WTC11 (cell line): ENCODE measurements at places on chromosomes 4 and X.

- peak; percentile 19 for DNase-seq
Measured at GRCh38 chrX:118178450-118178849, 61.8 kb upstream of the KLHL13 start.

DNA sequence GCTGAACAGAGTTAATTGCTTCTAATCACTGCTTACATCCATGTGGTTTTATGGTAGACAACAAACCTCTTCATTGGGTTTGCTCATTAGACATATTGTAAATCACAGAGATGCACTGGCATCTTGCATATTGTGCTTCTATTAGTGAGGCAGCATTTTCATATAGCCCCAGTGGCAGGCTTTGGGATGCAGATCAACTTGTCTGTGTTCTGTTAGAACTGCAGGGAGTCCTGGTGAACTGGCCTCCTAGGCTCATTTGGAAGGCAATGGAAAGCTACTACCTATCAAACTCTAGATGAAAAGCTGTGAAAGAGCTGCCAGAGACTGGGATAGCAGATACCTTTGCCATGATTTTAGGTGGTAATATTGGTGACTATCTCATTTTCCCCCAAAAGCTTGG, 108.8 kb downstream of the NAA11 start:
- peak; percentile 20 for DNase-seq

DNA sequence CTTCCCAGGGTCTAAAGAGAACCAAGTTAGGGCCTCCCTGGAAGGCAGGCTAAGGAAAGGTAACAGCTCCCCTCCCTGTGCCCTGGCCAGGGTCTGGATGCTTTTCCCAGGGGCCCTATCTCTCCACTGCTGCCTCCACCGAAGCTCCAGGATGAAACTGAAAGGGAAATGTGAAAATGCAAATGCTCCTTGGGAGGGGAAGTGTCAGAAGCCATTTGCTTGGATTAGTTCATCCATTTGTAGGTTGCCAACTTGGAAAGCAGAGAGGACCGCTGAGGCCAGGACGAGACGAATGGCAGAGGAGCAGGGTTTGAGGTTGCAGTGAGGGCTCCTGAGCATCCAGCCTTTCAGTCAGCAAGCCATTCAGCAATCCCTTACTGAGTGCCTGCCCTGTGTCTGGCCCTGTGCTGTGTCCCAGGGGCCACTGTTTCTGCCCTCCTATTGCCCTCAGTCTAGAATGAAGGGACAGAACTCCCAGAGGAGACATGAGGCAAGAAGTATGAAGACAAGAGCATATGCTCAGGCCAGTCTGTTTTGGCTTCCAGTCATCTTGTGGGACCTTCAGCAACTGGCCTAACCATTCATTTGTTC, 45.9 kb upstream of the PGRMC1 start:
- DNase-seq, result no peak

DNA sequence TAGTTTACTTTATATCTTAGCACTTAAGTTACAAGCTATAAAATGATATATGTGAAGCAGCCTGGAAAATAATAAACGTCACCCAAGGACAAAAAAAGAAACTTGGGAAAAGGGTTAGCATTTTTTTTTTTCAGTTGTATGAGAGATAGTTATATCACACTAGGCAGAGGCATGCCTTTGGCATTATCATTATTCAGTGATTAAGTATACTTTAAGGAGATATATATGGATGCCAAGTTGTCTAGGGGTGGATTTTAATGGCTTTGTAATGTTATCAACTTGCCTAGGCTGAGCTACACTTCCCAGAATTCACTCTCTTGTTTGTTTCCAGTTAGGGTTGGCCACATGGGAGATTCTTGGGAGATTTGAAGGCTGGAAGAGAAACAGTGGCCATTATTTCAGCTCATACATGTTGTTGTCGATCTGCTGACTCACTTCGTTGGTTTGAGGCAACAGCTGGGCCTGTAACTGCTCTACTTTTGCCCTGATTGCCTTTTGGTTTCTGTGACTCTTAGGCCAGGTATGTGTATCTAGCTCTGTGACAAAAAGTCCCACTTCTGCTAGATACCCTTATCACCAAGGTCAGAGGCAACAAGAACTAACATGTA, 11.5 kb upstream of the SRPX start:
- no peak for DNase-seq

DNA sequence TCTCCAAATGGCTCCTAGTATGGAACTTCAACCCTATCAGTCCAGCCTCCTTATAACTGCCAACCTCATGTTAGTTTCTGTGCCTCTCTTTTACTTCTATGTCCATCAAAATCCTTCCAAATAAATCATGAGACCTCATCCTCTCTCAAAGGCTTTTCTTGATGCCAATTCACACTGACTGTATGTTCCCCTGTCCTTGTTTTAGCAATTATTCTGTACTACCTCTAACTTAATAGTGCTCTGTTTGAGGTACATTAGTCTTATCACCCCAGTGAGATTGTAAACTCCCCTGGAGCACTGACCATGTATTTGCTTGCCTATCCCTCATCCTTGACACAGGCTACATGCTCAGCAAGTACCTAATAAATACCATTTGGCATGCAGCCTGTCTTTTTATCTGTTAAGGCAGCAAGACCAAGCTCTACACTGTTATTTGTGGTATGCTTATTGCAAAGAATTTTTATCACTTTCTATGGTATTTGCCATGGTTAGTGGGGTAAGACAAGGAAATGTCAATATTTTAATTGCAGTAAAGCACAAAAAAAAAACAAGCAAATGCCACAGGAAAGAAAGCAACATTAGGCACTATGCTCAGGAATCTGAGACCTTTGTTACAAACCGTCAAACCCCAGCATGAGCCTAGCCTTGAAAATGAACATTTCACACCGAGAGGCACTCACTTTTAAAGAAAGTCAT, 119.2 kb downstream of the SMARCA1 start:
- no peak for DNase-seq

GRCh38 chrX:72255445-72255844, 16.6 kb upstream of the ERCC6L start:
- peak; percentile 40 for DNase-seq

- DNase-seq, result no peak
Measured at GRCh38 chr4:86967798-86968197, 33.0 kb downstream of the AFF1 start.

- DNase-seq, result no peak
Measured at GRCh38 chrX:54509400-54509799, 13.4 kb upstream of the FGD1 start.

GRCh38 chr4:85084371-85085094, 118.0 kb upstream of the WDFY3 start:
- no peak for DNase-seq

GRCh38 chr4:125390126-125390525, 75.4 kb downstream of the FAT4 start:
- no peak for DNase-seq

GRCh38 chrX:153441296-153441695, 4.6 kb downstream of the TREX2 start:
- no peak for DNase-seq
